ENCODE measurements at places on chromosomes 1 and 21.

- no peak for DNase-seq
These were observed 11.2 kb upstream of the HMGCS2 start for GRCh38 chr1:119779869-119780356.

- no peak for DNase-seq
These were observed 213.0 kb downstream of the LMX1A start for GRCh38 chr1:165143437-165144065.

DNA sequence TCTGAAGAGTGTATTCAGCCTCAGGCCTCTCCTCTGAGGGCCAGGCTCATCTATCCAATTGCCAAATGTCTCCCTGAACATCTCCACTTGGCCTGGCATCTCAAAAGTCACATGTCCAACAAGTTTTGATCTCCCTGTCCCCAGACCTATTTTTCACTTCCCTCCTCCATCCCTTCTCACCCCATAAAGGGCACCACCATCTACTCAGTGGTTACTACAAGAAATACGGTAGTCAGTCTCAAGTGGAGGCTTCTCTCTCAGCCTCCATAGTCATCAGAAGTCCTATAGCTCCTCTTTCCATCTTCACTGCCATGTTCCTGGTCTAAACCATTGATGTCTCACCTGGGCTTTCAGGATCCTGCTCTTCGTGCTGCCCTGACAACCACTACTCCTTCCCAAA, 82.5 kb upstream of the EDN2 start:
- no peak for DNase-seq

DNA sequence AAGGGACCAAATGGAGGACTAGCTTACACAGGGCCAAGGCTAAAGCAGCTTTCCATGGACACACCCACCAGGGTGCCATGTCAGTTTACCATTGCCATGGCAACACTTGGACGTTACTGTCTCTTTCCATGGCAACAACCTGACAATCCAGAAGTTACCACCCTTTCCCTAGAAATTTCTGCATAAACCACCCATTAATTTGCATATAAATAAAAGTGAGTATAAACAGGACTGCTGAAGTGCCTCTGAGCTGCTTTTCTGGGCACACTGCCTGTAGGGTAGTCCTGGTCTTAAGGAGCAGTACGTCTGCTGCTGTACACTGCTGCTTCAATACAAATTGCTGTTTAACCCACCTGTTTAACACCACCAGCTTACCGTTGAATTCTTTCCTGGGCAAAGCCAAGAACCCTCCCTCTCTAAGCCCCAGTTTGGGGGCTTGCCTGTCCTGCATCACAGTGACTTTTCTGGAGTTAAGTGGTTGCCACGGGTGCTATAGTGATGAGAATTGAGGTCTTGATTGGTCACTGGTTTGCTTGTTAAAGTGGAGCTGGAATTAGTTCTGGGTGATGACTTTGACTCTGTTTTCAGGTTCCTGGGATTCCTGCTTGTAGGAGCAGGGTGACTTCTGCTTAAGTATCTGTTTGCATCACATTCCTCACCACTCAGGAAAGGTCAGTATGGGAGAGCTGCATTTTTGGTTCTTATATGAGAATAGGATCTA, 83.2 kb downstream of the CLDN17 start:
- DNase-seq = no peak

GRCh38 chr1:164700683-164701082, 141.7 kb downstream of the PBX1 start:
- no peak for DNase-seq

DNA sequence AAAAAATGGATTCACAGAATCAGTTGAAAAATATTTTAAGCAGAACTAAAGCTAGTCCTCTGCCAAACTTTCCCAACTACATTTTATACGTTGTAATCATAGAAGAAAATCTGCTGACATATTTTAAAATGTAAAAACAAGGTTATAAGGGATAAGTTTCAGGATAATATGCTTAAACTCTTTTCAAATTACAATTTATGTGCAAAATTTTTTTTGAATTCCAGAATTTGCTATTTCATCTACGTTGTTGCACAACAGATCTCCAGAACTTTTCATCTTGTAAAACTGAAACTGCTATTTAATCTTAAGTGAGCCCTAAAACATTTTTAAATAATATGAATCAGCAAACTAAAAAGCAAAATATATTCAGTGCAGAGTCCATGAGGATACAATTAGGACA, 5.9 kb downstream of the EDEM3 start:
- DNase-seq = no peak

DNA sequence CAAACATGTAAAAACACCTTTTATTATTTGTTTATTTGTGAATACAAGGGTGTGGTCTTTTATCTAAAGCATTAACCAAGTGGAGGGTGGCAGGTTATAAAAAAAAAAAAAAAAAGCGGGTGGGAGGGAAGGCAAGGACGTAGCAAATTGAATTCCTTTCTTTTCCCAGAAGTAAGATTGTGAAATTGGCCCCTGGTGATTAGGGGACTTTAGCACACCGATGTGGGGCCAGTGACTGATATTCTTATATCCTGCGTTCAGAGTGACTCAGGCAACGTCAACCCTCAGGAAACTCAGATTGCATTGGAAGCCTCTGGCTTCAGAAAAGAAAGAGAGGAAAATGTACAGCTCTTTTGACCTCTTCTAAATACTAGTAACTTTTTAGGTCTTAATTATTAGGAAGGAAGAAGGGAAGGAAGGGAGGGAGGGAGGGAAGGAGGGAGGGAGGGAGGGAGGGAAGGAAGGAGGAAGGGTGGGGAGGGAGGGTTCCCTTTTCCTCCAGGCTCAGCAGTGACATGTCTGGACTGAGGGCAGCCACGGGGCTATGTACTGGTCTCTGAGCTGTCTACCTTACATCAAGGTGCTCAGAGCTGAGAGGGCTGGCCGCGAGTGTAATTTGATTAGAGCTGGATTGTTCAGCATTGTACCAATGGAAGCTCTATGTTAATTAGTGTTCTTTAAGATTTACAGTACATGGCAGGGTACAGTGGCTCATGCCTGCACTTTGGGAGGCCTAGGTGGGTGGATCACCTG, 30.2 kb downstream of the EVA1C start:
- no peak for DNase-seq

GRCh38 chr21:34200288-34200905, 127.0 kb downstream of the MRPS6 start:
- no peak for DNase-seq

DNA sequence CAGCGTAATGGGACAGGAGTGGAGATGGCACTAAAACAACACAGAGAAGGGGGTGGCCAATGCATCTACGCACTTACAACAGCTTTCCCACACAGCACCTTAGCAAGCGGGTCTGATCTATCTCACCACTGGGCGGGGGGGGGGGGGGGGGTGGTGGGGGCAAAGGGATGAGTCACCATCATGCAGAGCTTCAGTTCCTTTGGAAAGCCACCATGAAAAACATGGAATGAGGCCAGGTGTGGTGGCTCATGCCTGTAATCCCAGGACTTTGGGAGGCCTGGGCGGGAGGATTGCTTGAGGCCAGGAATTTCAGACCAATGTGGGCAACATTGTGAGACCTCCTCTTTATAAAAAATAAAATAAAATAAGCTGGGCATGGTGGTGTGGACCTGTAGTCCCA, 47.2 kb downstream of the KLHDC7A start:
- DNase-seq = no peak

DNA sequence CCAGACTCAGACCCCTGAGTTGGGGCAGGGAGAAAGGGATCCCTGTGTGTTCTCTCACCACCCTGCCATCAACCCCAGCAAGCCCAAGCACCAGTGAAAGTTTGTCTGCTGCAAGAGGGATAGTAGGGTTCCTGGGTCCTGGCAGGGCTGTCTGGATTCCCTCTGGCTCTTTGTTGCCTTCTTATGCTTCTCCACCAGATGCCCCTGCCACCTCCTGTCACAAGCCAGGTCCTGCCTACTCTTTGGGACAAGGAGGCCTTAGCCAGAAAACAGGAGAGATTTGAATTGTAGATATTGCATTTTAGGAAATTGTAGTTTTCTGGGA, 21.7 kb downstream of the UBE2T start:
- no peak for DNase-seq

All from stimulated activated CD8-positive, alpha-beta memory T cell treated with anti-CD3 and anti-CD28 coated beads, Interleukin-15, amount 100 ng/mL, for 4 hours (primary cell).